ENCODE measurements at places on chromosomes 13 and 19.

DNA sequence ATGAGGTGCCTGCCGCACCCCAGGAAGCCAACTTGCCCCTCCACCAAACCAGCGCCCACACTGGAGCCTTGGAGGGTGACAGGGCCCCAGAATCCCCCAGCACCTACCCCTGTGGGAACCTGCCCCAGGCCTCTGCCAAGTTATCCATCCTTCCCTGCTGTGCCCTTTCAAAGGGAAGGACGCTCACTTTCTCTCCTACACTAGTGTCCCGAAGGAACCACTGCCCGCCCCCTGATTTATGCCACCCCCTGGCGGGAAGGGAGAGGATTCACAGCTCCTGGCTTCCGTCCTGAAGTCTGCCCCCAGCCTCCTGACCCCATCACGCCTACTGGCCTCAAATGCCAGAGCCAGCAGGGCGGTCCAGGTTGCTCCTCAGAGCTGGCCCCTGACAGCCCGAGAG lies 1.4 kb downstream of the EVI5L start:
- peak; percentile 46 for DNase-seq

GRCh38 chr19:1471010-1471514 lies 8.0 kb downstream of the C19orf25 start:
- DNase-seq = no peak

DNA sequence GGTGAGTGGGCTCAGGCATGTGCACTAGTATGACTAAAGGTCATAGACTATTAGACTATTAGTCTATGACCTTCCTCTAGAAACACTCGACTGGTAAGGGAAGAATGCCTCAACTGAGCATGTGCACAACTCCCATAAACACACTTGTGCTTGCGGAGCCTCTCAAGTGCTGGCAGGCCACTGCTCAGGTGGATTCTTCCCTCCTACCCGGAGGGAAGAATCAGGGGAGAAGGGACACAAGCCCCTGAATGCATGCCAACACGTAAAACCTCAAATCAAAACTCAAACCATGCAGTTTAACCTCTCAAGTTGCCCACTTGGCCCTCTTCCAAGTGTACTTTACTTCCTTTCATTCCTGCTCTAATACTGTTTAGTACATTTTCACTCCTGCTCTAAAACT lies 287.6 kb upstream of the SGCG start:
- DNase-seq = no peak

DNA sequence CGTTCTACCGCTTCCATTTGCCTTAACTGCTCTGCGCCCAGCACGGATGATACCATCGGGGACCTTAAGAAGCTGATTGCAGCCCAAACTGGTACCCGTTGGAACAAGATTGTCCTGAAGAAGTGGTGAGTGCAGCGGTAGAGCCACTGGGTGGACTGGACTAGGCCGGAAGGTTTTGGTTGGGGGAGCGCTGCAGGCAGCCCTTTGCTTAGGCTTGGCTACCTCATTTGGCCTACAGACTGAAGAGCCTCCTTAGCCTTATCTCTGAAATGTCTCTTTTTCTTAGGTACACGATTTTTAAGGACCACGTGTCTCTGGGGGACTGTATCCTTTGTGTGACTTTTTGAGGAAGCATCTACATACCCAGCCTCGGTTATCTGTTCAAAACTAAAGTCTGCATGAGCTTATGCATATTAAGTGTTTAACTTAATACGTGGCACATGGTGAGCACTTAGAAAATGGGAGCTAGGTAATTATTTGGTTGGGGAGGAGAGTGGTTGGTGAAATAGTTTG lies 889 bp downstream of the UBL5 start:
- no peak for DNase-seq

DNA sequence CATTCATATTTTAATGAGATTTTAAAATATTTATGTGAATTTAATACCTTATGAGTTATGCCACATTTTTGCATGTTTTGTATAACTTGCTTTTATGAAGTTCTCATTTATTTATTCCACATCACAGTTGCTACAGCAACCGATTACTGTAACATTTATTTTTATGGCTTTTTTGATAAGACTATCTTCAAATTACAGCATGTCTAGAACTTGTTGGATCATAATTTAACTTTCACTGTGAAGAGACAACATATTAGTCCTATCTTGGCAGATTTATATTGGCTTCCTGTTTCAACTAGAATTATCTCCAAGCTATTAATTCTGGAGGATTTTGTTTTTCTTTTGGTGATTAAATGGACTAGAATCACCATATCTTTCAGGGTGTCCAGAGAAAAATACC lies 793.7 kb upstream of the SLITRK5 start:
- DNase-seq = no peak

- no peak for DNase-seq
Observed at GRCh38 chr13:113528101-113528812, 37.7 kb upstream of the DCUN1D2 start.

DNA sequence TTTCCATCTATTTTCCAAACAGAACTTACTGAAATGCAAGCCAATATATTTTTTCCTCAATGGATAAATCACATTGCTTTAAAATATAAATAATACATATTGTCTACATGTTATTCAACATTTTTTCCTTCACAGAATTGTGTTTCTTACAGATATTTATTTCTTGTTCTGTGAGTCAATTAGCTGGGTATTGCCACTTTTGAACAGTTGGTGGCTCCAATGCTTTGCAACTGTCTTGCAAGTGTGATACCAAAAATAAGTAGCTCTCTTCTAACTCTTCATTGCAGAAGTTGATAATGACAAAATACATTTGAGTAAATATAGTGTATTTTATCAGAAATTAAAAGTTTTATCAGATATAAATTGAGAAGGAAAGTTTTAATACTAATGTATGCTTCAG lies 17.1 kb upstream of the GPC5 start:
- peak; percentile 5 for DNase-seq
